Stimulated activated CD4-positive, alpha-beta T cell treated with anti-CD3 and anti-CD28 coated beads, Interleukin-12 subunit alpha, Interleukin-12 subunit beta, amount 100 ng/mL, for 48 hours (primary cell): ENCODE measurements at places on chromosomes 16 and 17.

DNA sequence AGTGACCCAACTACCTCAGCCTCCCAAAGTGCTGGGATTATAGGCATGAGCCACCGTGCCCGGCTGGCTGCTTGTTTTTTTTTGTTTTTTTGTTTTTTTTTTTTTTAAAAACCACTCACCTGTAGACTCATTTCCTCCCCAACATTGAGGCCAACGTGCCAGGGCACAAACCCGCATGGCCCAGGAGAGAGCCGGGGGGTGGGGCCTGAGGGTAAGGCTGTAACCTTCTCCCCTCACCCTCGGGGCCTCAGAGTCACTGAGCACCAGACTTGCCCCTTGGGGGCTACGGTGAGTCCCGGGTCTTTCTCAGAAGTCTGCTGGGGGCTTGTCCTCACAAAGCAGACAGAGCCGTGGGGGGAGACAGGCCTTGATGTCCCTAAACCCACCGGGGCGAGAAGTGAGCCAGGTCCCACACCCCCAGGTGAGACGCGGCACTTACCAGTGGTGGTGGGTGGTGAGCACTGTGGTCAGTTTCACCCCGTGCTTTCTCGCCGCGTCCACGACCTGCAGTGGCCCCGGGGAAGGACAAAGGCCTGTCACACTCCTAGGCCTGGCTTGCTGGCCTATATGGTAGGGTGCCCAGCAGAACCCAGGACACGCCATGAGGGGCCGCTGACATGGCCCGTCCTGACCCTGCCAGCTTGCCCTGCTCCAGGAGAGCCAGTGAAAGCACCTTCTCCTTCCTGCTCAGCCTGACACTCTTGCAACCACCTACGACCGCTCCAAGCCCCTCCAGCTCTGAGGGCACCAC lies 4.6 kb downstream of the HAGH start:
- DNase-seq, result no peak

GRCh38 chr16:81738783-81739496 lies 40.2 kb upstream of the PLCG2 start:
- DNase-seq, result no peak

- no peak for DNase-seq
Observed at GRCh38 chr17:56203430-56203829, 50.2 kb downstream of the ANKFN1 start.

GRCh38 chr17:7915179-7915610 lies 894 bp downstream of the RNF227 start:
- DNase-seq, result no peak

DNA sequence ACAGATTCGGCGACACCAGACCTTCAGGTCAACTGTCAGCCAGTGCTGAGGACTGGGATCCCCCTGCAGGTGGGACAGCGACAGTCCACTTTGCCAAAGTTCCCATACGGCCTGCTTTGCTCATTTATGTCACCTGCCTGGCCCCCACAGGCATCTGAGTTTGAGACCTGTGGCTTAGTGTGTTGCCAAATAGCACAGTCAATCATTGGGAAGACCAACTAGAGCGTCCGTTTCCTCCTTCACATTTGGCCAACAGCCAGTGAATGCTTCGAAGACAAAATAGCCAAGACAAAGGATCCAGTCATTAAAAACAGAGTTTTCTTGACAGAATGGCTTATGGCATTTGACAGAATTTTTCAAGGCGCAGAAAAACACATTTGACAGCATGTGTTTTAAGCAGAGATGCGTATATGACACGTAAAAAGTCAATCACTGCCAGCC lies 113.8 kb downstream of the ABCC12 start:
- no peak for DNase-seq

DNA sequence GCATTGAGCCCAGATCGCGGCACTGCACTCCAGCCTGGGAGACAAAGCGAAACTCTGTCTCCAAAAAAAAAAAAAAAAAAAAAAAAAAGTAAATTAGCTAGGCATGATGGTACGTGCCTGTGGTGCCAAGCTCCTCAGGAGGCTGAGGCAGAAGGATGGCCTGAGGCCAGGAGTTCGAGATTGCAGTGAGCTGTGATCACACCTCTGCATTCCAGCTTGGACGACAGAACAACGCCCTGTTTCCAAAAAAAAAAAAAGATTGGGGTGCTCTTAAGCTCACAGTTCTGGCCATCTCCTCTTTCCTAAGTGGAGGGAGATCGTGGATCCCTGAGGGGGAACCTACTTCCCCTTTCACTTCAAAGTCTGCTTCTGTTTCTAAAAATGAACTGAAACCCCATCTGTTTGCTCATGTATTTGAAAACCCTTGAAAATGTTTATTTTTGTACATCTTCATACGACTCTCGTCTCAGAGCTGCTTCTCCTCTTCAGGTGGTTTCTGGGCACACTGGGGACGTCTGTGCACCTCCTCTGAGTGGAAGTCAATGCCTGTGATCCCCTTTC lies 138.8 kb downstream of the PRKCA start:
- DNase-seq, result no peak

DNA sequence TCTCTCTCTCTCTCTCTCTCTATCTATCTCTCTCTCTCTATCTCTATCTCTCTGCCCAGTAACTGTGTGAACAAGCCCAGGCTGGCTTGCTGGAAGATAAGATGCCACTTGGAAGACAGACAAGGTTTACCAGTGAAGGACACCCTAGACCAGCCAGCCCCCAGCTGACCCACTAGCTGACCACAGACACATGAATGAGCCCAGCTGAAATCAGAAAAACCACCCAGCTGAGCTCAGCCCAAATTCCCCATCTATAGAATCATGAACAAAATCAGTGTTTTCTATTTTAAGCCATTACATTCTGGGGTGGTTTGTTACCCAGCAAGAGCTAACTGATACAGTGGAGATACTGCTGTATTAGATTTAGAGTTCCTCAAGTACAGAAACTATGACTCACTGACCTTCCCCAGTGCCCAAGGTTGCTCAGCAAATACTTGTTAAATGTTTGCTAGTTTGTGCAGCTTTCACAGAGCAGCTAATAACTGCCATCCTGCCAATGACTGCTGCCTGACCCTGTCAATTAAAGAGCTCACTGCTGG lies 18.0 kb downstream of the EMP2 start:
- no peak for DNase-seq

DNA sequence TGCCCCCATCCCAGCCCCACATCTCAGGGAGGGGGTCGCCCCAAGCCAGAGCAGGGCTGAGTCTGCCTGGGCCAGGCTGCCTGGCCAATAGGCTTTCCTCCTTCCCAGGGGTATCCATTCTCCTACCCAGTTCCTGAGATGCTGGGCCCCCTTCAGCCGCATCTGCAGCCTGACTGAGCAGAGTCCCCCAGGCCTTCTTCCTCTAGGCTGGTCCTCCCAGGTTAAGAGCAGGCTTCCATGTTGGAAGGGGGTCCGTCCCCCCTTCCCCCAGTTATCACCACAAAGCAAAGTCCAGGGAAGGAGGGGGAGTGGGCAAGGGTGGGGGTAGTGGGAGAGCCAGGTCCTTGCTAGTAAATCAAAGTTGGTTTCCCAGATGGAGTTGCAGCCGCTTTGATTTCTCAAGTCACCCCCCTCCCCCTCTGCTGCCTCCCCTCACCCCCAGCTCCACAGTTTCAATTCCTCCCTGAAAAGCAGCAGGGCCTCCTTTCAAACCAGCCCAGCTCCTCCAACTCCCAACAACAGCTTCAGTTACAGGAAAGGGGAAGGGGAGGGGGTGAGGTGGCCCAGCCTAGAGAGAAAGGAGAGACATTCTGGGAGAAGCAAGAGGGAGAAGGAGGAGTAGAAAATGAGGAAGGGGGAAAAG lies 9.5 kb upstream of the FZD2 start:
- no peak for DNase-seq

GRCh38 chr16:82345318-82345717 lies 175.3 kb upstream of the MPHOSPH6 start:
- DNase-seq, result no peak

DNA sequence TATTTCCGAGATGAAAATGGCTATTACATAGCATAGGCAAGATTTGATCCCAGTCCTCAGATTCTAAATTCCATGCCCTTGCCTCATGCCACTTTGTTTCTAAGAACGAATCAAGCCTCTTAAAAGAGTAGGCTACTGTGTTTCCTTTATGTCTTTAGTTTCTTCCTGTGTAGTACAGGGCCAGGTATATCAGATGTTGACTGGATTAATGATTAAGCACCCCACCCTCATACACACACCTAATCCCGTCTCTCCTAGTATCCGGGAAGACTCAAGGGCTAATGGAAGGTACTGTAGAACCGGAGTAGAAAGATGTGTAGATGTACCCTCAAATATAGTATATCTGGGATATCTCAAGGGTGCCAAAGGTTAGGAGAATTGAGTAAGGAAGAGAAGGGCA lies 6.7 kb downstream of the TOM1L1 start:
- DNase-seq, result no peak

DNA sequence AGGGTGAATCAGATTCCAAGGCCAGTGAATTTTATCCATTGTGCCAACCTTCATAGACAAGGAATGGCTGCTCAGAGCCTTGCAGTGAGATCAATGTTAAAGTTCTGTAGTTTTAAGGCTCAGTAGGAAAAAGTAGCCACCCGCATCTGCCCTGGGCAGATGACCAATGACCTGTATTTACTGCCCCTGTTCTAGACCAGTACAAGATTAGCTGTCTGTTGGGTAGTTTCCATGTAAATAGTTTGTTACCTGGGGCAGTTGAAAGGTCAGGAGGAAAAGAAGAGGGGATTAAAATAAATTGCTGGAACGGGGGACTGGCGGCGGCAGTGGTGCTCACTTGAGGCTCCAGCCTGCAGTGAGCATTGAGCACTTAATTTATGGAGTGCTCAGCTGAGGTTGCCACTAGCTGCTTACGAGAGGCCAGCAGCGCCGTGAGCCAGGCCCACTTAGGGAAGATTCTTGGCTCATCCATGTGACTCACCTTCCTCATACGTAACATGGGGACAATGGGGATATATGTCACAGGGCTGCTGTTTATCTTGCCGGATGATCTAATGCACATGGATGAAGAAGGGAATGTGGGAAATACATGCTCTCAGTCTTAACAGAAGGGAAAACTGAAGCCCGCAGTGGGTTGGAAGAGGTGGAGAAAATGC lies 10.7 kb upstream of the NOS2 start:
- DNase-seq, result no peak

DNA sequence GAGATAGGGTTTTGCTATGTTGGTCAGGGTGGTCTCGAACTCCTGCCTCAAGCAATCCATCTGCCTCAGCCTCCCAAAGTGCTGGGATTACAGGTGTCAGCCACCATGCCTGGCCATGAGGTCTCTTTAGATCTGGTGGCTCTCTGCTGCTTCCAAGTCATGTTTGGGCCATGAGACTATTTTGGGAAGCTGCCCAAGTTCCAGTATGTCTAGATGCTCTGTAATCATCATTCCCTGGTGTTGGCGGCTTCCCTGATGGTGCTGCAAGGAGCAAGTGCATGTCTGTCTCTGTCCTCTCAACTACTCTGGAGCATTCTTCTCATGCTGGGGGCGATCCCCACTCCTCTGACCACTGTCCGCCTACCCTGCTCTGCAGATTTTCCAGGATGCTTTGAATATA lies 6.4 kb upstream of the ODF4 start:
- no peak for DNase-seq

DNA sequence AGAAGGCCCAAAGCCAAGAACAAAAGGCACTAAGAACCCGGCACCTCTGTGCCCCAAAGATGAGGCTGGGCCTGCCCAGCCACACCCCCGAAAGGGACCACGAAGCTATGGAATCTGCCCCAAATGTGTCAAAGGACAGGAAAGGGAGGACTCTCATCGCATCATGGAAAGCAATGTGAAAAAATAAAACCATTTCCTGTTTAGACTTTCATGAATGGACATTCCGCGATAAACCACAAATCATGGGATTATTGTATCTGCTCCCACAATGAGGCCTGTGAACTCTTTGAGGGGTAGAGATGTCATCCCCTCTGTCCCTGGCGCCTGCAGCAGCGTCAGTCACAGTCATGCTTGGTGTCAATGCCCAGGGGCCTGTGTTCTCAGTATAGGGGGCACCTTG lies 135.0 kb downstream of the COPRS start:
- no peak for DNase-seq

- peak; percentile 91 for DNase-seq
Observed at GRCh38 chr16:79601931-79602627, 1.5 kb upstream of the MAF start.

DNA sequence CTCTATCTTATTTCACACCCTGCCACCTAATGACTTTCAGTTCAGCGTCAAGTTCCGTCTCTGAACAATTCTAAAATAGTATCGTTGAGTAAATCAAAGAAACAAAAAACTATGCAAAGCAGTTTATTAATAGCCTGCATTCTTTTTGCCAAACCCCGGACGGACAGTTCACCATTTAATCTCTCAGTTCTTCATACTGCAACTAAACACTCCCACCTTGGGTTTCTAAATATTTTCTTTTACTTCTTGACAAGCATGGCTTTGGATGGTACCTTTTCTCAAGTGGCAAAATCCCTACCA lies 1.2 kb downstream of the MYH11 start:
- no peak for DNase-seq

- no peak for DNase-seq
Observed at GRCh38 chr17:15231851-15232516, 33.1 kb downstream of the PMP22 start.
